ENCODE measurements at places on chromosomes 6 and 20.

GRCh38 chr6:110538416-110539160 is 62.2 kb upstream of the SLC22A16 start:
- no peak for DNase-seq

- no peak for DNase-seq
These were observed 211.1 kb downstream of the GMDS start for GRCh38 chr6:2034256-2034655.

DNA sequence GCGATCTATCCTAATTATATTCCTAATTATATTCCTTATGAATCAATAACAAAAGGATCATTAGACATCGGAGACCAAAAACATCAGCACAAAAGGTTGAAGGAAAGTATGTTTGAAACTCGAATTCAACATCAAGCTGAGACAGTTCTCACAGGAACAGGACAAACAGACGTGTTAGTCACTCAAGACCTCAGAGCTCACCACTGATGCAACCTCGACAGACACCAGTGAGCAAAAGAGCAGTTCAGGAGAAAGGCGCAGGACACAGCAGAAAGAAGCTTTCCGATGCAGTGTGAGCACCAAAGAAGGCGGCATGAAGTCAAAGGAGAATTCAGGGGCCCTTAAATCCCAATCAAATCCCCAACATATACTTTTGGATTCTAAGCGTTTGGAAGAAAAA is 6.3 kb upstream of the RAMACL start:
- DNase-seq, result no peak

- no peak for DNase-seq
These were observed 25.6 kb downstream of the PREX1 start for GRCh38 chr20:48802216-48802615.

DNA sequence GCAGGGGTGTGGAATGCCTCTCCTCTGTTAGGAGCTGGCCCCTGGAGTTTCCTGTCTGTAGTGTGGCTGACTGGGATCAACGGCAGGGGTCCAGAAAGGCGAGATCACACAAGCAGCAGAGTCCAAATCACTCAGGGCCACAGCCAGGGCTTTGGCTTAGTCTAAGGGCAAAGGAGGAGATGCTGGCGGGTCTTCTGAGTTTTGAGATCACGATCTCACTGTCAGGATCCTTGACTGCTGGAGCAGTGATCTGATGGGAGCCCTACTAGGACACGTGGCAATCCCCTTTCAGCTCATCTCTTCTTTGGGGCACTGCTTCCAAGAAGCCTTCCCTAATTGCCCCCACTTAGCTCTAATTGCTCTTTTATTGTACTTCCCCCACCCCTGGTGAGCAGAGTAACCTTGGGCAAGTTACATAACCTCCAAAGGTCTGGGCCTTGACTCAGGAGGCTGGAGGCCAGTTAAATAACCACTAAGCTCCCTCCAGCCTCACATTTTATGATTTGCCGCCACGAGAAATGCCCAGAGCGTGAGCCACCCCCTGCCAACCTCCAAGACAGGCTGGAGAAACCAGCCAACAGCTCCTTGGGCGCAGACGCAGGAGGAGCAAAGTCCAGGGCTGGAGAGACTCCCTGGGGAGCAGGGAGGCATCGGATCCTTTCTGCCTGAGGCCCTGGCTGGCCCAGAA is 12.0 kb downstream of the KCNK5 start:
- no peak for DNase-seq

DNA sequence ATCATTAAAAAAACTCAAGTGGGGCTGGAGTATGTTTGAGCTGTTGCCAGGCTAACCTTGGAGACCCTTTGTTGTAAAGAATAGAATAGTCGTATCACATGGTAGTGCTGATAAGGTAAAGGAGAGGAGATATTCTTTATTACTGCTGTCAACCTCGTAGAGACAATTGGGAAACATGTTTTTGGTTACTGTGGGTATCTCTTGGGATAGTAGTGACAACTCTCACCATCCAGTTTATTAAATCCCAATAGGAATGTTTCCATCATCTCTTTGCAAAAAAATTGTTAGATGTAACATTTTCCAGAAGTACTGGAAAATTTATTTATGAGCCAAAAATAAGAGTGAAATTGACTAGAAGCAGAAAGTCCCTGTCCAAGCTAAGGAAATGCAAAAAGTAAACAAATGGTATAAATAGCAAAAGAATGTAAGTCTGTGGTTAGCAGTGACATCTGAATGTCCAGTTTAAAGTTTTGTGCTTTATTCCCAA is 829.3 kb upstream of the CITED2 start:
- DNase-seq, result no peak

- DNase-seq, result peak; percentile 46
These were observed 125.4 kb upstream of the SAMD5 start for GRCh38 chr6:147382945-147383554.

- no peak for DNase-seq
These were observed 213.0 kb upstream of the SUPT3H start for GRCh38 chr6:45590696-45591184.

- no peak for DNase-seq
These were observed 6.3 kb upstream of the ZKSCAN8 start for GRCh38 chr6:28135393-28135792.

- no peak for DNase-seq
These were observed 63.2 kb upstream of the ARMH2 start for GRCh38 chr6:24861934-24862333.

- no peak for DNase-seq
These were observed 83.4 kb downstream of the BMP6 start for GRCh38 chr6:7809346-7809745.

DNA sequence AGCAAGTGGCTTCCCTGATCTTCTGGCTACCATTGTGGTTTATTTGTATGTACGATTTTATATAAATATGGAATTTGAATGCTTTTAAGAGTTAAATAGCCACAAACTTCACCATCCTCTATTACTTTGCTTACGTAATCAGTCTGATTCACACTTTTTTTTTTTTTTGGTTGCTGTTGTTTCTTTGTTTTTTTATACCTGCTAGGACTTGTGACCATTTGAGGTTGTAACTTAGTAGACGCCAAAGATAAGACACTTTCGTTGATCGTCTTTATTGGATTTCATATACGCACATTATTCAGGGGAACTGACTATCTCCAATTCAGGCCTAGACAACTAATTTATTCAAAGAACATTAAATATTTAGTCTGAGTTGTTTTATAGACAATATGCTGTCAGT is 559.0 kb downstream of the CBLN4 start:
- no peak for DNase-seq

DNA sequence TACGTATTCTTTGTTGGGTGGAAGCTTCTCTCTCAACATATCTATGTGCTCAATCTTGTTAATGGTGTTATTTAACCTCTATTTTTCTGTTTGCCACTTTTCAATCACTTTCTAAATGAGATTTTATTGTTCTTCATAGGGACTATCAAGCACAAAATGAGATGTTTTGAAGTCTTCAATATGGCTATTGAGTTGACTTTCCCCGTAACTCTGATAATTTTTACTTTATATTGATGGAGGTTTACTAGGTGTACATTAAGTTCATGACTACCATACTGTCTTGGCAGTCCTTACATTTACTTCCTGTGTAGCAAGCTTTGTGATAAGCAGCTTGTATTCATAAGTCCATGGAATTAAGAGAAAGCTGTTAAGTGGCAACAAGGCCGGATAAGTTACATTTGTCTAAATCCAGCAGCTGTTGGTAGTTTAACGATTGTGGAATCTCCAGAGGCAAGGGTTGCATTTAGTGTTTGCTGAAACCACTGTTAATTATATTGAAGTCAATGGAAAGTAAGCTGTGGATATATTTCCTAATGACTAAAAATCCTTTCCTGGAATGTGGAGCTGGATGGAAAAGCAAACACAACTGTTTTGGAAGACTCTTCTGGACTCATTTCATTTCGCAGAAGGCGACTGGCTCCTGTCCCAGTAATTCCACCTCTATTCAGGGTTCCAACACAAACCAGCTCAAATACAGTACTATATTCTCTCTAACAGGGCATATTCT is 57.3 kb upstream of the SMIM29 start:
- no peak for DNase-seq

GRCh38 chr20:21632031-21632734 is 73.3 kb upstream of the PAX1 start:
- DNase-seq, result no peak

- DNase-seq, result no peak
These were observed 160.1 kb upstream of the CITED2 start for GRCh38 chr6:139534472-139535115.

DNA sequence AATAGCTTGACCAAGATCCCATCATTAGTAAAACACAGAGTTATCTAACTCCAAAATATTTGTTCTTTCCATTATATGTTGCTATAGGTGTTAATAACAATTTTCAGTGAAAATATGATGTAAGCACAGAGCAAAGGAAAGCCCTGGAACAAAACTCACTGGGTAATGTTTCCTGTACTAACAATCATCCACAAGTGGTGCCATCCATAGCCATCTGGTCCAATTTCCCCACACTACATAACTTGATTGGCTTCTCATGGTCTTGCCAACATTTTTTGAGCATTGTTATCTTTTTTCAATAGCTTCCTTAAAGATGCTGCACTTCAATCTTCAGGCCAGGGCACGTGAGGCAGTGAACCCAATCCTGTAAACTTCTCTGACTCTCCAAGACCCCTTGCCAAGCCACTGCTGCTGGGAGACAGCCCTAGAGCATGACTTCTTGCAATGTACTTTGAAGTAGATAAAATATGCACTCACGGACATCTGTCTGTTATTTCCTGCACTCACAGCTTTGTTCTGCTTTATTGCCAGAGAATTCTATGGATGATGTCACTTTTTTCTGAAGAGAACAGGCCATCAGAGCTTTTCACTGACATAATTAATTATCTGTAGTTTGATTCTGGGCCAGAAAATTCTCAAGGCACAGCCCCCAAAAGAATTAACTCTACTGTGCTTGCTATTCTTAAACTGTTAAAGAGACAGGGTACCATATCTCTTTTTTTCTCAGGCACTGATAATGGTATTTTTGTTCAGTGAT is 97.5 kb upstream of the TMEM30A start:
- peak; percentile 35 for DNase-seq

DNA sequence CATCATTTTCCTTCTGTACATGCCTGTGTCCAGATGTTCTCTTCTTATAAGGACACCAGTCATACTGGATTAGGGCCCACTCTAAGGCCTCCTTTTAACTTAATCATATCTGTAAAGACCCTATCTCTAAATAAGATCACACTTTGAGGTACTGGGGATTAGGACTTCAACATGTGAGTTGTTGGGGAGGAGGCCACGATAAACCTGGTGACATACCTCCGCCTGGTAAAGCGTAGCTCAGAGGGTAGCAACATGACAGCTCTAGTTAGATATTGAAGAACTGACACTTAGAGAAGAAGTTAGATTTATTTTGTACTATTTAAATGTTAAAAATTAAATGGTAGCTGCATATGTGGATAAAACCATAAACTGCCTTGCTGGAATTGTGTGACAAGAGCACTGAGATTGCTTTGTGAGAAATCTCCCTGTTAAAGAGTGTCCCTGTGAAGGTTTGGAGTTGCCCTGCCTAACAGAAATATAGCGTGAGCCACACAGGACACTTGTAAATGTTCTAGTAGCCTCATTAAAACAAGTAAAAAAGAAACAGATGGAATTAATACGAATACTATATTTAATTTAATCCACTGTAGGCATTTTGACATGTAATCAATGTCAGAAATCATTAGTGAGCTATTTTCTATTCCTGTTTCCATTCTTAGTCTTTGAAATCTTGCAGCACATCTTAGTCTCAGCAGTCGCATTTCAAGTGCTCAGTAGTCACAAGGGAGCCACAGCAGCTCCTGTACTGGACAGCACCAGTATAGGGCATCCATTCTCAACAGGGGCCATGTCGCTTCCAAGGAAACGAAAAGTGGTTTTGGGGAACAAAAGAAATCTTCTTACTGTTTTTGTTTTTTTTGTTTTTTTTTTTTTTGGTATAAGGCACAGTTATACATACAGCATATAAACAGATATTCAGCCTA is 13.4 kb downstream of the PLCB1 start:
- no peak for DNase-seq

GRCh38 chr6:68468244-68468884 is 166.7 kb upstream of the ADGRB3 start:
- no peak for DNase-seq

DNA sequence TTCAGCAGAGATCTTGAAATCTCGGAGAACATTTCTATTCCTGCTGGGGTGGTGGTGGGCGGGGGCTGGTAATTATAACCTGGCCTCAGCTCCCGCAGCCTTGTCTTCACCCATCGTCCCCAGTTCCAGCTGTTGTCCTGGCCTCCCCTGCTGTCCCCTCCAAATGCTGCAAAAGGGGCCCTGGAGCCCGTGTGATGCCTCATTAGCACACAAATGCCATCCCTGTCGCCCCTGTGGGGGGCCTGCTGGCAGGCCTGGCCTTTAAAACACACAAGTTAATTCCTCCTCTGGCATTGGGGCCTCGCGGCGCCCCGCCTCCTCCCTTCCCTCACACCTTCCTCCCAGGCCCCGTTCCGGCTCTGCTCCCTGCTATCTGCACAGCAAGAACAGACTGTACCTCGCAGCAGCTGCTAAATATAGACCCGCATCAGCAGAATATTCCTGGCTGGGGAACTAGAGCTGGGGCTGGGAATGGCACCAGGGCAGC is 85.7 kb downstream of the CDH22 start:
- no peak for DNase-seq

- no peak for DNase-seq
These were observed 10.9 kb downstream of the MOCS1 start for GRCh38 chr6:39923394-39923793.

DNA sequence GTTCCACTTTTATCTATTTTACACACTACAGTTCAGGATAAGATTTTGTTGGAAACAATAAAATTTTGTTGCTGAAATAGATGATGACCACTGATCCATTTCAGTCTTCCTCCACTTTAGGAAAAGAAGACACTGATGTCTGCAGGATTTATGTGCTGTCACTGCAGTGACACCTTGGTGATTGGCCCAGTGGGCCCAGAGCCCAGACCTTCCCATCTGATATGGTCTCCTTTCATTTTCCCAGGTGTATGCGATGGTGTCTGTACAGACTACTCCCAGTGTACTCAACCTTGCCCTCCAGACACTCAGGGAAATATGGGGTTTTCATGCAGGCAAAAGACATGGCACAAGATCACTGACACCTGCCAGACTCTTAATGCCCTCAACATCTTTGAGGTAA is 19.6 kb upstream of the ADGRF4 start:
- DNase-seq, result no peak

- no peak for DNase-seq
These were observed 45.7 kb downstream of the RNASET2 start for GRCh38 chr6:166910601-166911000.

GRCh38 chr20:35251613-35251940 is 25.1 kb downstream of the MMP24 start:
- no peak for DNase-seq
